ENCODE measurements at places on chromosomes 2 and 18.

DNA sequence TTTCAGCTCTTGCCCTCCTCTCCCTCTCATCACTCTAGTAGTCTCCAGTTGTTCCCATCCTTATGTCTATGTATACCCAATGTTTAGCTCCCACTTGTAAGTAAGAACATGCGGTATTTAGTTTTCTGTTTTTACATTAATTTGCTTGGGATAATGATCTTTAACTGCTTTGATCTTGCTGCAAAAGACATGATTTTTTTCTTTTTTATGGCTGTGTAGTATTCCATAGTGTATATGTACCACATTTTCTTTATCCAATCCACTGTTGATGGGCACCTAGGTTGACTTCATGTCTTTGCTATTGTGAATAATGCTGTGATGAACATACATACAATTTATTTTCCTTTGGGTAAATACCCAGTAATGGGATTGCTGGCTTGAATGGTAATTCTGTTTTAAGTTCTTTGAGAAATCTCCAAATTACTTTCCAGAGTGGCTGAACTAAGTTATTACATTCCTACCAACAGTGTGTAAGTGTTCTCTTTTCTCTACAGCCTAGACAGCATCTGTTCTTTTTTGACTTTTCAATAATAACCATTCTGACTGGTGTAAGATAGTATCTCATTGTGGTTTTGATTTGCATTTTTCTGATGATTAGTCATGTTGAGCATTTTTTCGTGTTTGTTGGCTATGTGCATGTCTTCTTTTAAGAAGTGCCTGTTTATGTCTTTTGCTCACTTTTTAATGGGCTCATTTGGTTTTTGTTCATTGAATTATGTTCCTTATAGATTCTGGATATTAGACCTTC lies 179.6 kb upstream of the SLC39A10 start:
- DNase-seq: peak; percentile 17

- peak; percentile 17 for DNase-seq
Measured at GRCh38 chr2:46276642-46277041, 20.6 kb upstream of the EPAS1 start.

- no peak for DNase-seq
Measured at GRCh38 chr18:2851771-2852170, 5.0 kb downstream of the EMILIN2 start.

DNA sequence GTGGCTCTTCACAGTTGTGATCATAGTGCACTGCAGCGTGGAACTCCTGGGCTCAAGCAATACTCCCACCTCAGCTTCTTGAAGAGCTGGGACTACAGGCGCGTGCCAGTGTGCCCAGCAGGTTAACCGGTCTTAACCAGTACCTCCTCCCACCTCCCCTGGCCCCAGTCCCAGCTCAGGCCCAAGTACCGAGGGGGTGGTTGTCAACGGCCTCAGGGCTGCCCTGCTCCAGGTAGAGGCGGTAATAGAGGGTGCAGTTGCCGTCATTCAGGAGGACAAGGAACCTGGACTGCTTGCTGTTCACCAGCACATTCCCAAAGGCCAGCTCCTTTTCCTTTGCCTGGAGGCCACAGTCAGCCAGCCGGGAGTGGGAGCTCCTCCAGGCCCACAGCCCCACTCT lies 19.7 kb downstream of the CFAP65 start:
- no peak for DNase-seq

DNA sequence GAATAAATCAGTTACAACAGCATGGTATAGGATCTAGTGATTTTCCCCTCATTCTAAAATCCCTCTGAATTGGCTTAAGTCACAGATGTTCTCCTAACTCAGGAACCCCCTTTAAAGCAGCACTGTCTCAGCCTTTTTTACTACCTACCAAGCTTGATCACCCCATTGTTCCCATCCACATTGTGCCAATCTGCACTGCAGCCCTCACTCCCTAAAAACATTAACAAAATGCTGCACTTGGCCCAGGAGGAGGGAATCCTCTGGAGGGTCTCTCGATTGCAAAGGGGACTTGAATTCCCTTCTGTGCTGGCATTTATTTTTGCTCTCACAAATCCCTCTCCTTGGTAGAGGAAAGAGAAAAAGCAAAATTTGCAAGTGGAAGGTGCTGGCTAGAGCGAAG lies 223.0 kb downstream of the PID1 start:
- DNase-seq: no peak

DNA sequence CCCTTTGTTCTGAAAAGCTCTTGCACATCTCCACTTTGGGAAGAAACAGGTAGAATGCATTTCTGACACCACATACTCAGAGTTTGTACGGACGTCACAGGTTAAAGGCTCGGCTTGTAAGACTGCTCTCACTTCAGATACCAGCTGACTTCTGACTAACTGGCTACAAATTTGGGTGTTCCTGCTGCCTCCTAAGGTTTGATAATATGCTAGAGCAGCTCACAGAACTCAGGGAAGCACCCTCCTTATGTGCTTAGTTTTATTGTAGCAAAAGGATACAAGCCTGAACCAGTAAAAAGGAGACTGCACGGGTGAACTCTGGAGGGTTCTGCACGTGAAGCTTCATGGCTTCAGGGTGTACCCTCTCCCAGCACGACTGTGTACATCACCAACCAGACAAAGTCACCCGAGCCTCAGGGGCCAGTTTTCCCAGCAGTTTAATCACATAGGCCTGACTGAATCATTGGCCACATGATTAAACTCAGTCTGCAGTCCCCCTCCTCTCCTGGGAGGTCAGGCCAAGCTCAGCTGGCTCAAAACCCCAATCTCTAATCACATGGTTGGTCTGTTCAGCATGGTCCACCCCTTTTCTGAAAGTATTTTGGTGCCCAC lies 749.5 kb upstream of the RAB6C start:
- DNase-seq: no peak

DNA sequence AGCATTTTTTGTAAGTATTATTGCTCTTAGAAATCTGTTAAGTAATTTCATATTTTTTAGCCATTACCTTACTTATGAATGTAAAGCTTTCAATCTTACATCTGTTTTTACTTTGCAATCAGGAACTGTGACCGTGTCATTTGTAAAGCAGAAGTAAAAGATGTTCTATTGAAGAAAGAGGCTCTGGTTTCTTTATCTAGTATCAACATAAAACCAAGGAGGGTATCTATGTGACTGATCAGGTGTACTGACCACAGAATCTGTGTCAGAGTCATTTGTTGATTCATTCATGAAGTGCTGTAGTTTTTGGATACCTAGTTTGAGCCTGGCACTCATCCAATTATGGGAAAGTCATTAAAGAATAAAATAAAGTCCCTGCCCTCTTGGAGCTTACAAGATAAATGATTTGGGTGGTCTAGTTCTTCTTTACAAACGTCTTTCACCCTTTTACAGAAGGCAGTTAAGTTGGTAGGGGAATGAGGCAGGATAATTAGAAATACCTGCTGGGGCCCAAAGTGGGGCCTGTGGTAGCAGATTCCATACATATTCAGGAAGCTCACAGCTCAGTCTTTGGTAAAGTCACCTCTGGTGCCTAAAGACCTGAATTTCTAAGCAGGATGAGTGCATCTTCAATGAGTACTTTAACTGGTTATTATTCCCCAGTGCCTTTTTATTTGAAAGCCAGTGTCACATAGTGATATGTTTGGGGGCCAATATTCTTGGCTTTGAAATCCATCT lies 260.6 kb upstream of the NT5C1B start:
- no peak for DNase-seq

GRCh38 chr2:29246383-29247300 lies 131.4 kb downstream of the CLIP4 start:
- DNase-seq: no peak

DNA sequence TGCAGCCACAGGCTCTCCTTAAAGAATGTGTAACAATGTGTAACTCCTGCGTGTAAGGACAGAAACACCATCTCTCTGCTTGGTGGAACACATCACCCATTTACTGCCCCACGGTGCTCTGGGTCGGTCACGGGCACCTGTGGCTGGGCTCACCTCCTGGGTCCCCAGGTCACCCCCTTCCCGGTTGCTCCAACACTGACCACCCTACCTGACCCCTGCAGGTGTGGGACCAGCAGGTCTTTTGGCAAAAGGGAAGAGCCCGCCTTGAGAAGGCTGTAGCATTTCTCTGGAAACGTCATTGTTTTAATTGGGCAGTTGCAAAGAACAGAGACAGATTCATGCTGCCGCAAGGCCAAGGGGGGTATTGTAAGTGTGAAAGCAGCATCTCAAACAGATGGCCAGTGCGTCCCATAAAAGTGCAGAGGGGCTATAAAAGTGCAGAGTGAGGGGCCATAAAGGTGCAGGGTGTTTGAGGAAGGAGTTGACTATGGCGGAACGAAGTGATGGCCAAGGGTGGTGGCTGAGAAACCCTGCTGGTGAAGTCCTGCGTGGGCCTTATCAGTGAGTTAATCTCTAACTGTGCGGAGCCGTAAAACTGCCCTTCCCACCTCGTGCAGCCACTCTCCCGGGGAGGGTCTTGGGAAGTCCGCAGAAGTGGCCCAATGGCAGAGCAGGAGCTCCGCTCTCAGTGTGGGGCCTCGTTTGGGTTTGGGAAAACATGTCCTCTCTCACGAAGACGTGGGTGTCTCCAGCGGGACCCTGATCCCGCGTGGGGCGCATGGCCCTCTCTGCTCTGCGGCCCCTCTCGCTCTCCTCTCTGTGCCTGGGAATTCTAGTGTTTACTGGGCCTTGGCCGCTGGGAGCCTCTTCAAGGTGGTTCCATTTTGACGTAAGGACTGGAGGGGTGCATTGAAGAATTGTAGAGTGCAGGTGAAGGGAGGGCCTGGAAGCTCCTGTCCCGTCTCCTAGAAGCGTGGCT lies 13.7 kb upstream of the NEU4 start:
- no peak for DNase-seq

GRCh38 chr18:61926532-61926931 lies 33.7 kb upstream of the RNF152 start:
- DNase-seq: no peak

DNA sequence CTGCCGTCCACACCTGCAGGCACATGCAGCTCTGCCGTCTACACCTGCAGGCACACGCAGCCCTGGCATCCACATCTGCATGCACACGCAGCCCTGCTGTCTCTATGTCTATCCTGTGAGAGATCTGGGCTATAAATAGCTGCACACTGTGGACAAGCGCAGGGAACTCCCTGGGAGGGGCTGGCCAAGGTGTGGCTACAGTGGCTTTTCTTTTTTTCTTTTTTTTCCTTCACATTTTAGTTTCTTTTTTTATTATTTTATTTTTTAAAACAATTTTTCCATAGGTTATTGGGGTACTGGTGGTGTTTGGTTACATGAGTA lies 42.0 kb downstream of the TMEM182 start:
- no peak for DNase-seq

DNA sequence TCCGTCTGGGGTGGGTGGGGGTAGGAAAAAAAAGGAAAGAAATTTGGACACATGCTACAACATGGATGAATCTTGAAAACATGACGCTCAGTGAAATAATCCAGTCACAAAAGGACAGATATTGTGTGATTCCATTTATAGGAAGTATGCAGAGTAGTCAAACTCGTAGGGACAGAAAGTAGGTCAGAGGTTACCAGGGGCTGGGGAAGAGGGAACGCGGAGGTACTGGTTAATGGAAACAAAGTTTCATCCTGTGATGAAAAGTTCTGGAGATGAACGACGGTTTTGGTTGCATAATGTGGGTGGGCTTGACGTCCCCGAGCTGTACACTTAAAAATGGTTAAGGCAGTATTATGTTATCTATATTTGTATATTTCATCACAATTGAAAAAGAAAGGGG lies 4.5 kb upstream of the SFTPB start:
- DNase-seq: no peak

- no peak for DNase-seq
Measured at GRCh38 chr2:236712961-236713673, 143.5 kb downstream of the ACKR3 start.

DNA sequence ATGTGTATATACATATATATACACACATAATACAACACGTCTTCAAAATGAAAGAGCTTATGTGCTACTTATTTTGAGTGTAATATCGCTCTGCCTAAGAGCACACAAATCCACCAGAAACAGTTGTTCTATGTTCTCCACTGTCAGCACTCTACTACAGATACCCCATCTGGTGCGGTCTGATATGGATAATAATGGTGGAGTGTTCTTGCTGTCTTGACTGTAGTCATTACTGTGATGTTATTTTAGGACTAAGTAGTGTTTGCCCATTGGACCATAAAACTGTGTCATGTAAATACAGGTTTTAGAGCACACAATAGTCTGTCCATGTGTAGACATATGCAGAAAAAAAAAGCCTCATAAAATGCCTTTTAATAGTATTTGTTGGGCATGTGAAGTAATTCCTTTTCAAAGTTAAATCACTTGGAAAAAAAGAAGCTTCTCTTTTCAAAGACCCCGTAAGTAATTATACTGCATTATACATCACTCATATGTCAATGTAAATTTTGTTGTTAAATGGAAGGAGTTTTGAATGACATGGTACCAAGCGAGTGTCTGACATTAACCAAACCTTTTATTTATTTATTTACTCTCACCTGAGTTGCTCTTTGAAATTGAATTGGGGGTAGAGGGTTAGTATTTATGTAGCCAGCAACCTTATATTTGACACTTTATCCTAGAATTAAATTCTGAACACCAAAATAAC lies 1249.2 kb upstream of the ZEB2 start:
- DNase-seq: no peak

- no peak for DNase-seq
Measured at GRCh38 chr2:101430156-101430555, 42.9 kb upstream of the CREG2 start.

DNA sequence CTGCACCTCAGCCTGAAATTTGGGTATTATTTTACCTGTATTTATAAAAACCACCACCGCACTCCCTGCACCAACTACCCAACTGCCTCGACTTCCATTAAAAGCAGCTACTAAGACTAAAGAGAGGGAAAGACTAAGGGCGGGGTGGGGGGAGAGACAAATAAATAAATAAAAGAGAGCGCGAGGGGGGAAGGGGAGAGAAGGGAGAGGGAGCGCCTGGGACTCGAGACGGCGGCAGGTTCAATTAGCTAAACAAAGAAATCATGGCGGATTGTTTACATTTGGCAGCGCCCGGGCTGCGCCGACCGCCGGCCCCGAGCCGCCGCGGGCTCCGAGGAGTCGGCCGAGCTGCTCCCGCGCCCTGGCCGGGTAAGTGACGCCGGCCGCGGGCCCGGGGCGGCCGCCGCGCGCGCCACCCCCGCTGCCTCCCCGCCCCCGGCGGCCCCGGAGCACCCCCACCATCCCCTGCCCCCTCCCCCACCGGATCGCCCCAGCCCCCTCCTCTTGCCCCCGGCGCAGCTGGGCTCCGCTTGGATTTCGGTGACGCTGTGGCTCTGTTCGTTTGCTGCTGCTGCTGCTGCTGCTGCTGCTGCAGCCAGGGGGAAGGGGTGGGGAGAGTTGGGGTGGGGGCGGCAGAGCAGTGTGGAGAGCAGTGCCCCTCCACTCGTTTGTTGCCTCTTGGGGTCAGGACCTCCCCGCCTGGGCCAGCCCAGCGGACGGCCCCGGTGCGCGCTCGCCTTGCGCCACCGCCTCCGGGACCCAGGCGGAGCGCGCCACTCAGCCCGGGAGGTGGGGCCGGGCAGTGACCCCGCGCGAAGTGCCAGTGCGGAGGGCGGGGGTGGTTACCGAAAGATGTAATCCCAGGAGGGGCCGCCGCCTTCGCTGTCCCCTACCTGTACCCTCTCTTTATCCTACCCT lies 187.2 kb upstream of the FANCL start:
- DNase-seq: peak; percentile 33

GRCh38 chr2:8539743-8540551 lies 141.9 kb upstream of the ID2 start:
- DNase-seq: no peak

- no peak for DNase-seq
Measured at GRCh38 chr2:237944302-237944701, 22.5 kb upstream of the UBE2F start.

- no peak for DNase-seq
Measured at GRCh38 chr2:85583667-85584353, 421 bp upstream of the VAMP5 start.

GRCh38 chr2:105631011-105631410 lies 113.7 kb upstream of the NCK2 start:
- no peak for DNase-seq

Measured in A673 (cell line).